ENCODE measurements at places on chromosomes 5 and 9. TPM values are rescaled to one million over a fixed set of nuclear protein-coding genes. Genes with fewer than 3 reads are reported as not detected.

DNA sequence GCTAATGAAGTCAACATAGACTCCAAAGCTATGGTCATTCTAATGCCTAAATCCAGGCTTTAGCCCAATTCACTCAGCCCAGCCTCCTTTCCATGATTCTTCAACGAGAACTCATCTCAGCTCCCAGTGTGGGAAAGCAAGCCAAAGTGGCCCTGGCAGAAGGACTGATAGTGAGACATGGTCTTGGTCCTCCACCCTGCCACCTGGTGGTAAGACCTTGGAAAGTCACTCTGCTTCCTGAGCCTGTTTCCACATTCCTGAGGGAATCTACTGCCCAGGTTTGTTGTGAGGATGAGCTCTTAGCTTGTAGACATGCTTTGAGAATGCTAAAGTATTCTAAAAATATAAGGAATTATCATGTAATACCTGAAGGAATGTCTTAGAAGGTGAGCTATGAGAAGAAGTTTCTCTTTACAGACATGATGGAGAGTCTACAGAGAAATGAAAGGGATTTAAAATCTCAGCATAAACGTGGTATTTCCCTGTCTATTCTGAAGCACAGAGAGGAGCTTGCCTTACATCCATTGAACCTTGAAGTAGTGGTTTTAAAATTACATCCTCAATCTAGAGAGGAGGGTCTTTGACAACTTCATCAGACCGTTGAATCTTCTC lies 173.5 kb downstream of the TRIM32 start:
- DNase-seq = peak; percentile 82
- H3K4me1 ChIP-seq = peaks cover 6% of the 10 kb centered on the region
- no peak overlapping the region for H3K4me3 ChIP-seq
- no peak overlapping the region for H3K27ac ChIP-seq

GRCh38 chr9:97689401-97690180 lies 7.5 kb downstream of the XPA start:
- no peak overlapping the region for H3K4me3 ChIP-seq
- no peak overlapping the region for H3K27ac ChIP-seq
- no peaks in the 10 kb centered on the region for H3K4me1 ChIP-seq
- H3K27me3 ChIP-seq = no peaks in the 10 kb centered on the region

DNA sequence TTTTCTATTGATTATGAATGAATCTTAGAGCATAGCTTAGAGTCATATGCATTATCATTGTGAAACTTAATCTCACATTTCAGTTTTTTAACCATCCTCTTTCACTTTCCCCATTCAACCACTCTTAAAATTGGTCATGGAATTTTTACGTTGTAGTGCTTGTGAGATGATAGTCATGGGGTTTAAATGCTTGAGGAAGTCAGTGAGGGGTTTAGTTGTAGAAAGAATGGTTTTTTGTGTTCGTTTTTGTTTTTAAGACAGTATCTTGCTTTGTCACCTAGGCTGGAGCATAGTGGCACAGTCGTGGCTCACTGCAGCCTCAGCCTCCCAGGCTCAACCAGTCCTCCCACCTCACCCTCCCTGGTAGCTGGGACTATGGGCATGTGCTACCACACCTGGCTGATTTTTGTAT lies 19.6 kb downstream of the UGCG start:
- no peak overlapping the region for H3K27ac ChIP-seq
- H3K27me3 ChIP-seq = no peaks in the 10 kb centered on the region
- H3K4me3 ChIP-seq = no peak overlapping the region
- no peak for DNase-seq

- H3K4me1 ChIP-seq = peaks cover 47% of the 10 kb centered on the region
- no peak for DNase-seq
- peaks cover 13% of the 10 kb centered on the region for H3K36me3 ChIP-seq
- peak overlapping the region; percentile 72 for H3K4me3 ChIP-seq
Observed at GRCh38 chr5:113448252-113448651, 13.5 kb upstream of the TSSK1B start.

- no peak overlapping the region for H3K4me3 ChIP-seq
- H3K27ac ChIP-seq = peak overlapping the region; percentile 72
- H3K4me1 ChIP-seq = peaks cover 45% of the 10 kb centered on the region
Observed at GRCh38 chr9:37919956-37920335, 16.0 kb upstream of the SLC25A51 start.

DNA sequence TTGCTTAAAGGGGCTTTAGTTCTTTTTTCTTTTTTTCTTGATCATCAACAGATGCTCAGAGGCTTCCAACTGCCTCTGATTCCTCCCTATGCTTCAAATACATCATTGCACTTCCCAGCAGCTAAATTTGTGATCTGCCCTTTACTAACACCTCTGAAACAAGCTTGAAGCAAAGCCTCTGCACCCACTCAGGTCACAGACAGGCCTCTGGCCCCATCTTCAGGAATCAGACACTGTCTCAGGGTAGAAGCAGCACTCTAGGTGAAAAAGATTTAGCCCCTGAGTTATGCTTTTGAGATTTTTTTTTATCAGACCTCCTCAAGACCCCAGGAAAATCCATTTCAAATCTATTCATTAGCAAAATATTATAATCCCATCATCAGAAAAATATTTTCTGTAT lies 91.5 kb downstream of the MAMDC2 start:
- H3K36me3 ChIP-seq = no peaks in the 10 kb centered on the region
- no peak for DNase-seq
- H3K27me3 ChIP-seq = no peaks in the 10 kb centered on the region
- H3K4me1 ChIP-seq = peaks cover 5% of the 10 kb centered on the region

DNA sequence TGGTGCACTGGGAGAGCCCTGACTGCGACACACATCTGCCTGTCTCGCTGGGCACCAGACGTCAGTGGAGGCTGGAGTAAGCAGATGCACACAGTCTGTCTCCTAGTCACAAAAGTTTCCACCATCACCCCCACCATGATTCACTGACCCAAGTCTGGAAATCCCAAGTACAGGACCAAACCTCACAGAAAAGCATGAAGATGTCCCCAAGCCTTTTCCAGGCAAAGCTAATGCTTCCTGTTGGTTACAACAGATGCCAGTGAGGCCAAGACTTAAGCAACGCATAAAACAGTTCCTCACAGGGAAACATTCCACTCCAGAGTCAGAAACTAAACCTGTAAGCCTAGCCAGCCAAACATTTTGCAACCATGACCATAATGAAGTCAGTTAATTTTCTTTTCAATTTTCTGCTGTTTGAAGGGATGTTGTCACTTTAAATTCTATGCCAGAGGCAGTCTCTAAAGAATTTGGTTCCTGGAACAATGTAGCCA lies 259.3 kb upstream of the SLC30A5 start:
- peaks cover 3% of the 10 kb centered on the region for H3K27me3 ChIP-seq
- peaks cover 19% of the 10 kb centered on the region for H3K4me1 ChIP-seq
- no peak overlapping the region for H3K4me3 ChIP-seq
- H3K36me3 ChIP-seq = no peaks in the 10 kb centered on the region
- no peak for DNase-seq

DNA sequence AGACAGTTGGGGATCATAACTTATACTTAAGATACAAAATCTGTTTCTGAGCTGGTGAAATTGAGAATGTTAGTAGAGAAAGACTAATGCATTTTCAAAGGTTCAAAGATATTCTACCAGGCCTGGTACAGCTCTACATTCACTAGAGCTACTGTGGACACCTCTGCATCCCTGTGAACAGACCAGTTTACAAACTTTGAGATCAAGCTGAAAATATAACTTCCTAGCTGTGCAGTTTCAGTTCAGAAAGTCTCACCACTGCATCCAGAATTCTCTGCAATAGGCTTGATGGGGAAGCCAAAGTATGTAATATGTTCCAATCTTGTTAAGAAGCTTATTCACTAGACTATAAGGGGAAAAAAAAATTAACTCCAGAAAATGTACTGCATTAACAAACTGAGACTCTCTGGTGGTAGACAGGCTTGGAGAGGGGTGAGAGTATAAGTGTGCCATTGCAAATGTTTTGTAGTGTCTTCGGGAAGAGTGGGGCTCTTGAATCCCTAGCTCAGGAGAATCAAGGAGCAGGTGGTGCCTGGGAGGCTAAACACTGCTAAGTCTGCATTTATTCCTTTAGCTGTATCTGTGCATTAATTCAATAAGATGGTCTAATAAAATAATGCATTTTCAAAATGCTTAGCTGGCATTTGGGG lies 671.9 kb downstream of the NR2F1-AS1 start:
- H3K4me3 ChIP-seq = no peak overlapping the region
- H3K4me1 ChIP-seq = peaks cover 18% of the 10 kb centered on the region
- H3K27ac ChIP-seq = no peak overlapping the region
- DNase-seq = no peak

- no peaks in the 10 kb centered on the region for H3K36me3 ChIP-seq
- no peak overlapping the region for H3K4me3 ChIP-seq
- DNase-seq = no peak
Observed at GRCh38 chr5:128522336-128522735, 15.7 kb downstream of the FBN2 start.

GRCh38 chr9:106218854-106219253 lies 524.5 kb downstream of the TMEM38B start:
- H3K36me3 ChIP-seq = no peaks in the 10 kb centered on the region
- no peak for DNase-seq
- H3K27ac ChIP-seq = no peak overlapping the region
- no peak overlapping the region for H3K4me3 ChIP-seq
- no peaks in the 10 kb centered on the region for H3K4me1 ChIP-seq

DNA sequence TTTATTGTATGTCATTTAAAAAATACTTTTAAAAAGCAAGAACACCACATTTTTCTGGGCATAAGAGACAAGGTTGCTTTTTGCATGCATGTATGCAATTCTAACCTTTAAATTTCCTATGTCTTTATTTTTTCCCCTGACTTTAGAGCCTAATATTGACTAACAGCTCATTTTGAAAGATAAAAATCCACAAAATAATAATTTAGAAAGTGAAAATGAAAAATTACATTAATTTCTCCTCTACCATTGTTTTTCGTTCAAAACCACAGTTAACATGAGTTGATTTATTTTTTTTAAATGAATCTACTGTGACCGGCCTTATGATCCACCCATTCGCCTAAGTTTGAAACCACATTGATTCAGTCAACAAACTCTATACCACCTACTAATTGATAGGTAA lies 137.5 kb upstream of the CDKN2B start:
- peaks cover 3% of the 10 kb centered on the region for H3K4me1 ChIP-seq
- no peaks in the 10 kb centered on the region for H3K36me3 ChIP-seq
- H3K4me3 ChIP-seq = no peak overlapping the region
- DNase-seq = no peak

GRCh38 chr9:2800394-2801179 lies 43.3 kb downstream of the PUM3 start:
- H3K4me3 ChIP-seq = no peak overlapping the region
- H3K4me1 ChIP-seq = no peaks in the 10 kb centered on the region
- H3K27me3 ChIP-seq = no peaks in the 10 kb centered on the region
- DNase-seq = no peak
- H3K36me3 ChIP-seq = peaks cover 5% of the 10 kb centered on the region

DNA sequence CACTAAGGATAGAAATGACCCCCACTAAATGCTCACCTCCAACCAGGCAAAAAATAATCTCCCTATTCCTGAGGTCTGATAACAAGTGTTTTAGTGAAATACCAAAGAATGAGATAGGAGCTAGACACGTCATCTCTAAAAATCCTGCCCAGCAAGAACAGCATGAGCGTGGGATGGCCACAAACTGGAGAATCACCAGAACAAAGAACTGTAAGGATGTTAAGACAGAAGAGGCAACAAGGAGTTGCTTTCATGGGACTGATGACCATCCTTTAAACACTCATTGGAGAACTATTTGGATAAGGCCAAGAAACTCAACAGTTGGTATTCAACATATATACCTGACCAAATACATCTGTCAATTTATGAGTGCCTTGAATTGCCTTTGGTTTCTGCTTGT lies 113.7 kb downstream of the RASEF start:
- H3K27me3 ChIP-seq = peaks cover 2% of the 10 kb centered on the region
- H3K27ac ChIP-seq = no peak overlapping the region
- no peak for DNase-seq
- no peaks in the 10 kb centered on the region for H3K4me1 ChIP-seq
- no peak overlapping the region for H3K4me3 ChIP-seq

SOX30 gene
- not detected for total RNA-seq

OSMR gene
- total RNA-seq = not detected

GTF2H2 gene
- 32.7 TPM for total RNA-seq

PCDHA5 gene
- 11.8 TPM for total RNA-seq

MUSK gene
- total RNA-seq = not detected

PDCD1LG2 gene
- not detected for total RNA-seq
